ENCODE measurements at places on chromosomes 16 and 17.
A peak's percentile ranks its signal among the peaks of the same experiment; 100 is the strongest.

- no peak for DNase-seq
These were observed 4.3 kb downstream of the DRC7 start for GRCh38 chr16:57698812-57699405.

DNA sequence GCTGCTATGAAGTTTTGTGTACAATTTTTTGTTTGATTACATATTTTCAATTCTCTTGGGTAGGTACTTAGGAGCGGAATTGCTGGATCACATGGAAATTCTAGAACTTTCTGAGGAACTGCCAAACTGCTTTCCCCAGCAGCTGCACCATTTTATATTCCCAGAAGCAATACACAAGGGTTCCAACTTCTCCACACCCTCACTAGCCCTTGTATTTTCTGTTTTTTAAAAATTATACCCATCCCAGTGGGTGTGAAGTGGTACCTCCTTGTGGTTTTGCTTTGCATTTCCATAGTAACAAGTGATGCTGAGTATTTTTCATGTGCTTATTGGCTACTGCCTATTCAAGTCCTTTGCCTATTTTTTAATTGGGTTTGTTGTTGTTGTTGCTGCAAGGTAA is 20.9 kb downstream of the NACA2 start:
- DNase-seq = no peak

DNA sequence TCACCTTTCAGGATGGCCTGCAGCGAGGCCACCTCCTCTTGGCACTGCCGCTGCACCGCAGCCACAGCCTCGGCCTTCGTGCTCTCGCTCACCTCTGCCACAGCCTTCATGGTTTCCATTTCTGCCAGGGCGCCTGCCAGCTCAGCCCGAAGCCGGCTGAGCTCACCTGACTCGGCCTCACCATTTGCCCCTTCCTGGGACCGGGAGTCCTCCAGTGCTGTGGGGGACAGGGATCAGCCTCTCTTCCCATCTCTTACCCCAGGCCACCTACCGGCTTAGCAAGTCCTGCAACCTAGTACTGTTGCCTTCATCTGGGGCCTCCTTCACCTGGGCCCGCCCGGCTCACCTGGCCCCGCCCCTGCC is 658 bp downstream of the RABEP2 start:
- no peak for DNase-seq

DNA sequence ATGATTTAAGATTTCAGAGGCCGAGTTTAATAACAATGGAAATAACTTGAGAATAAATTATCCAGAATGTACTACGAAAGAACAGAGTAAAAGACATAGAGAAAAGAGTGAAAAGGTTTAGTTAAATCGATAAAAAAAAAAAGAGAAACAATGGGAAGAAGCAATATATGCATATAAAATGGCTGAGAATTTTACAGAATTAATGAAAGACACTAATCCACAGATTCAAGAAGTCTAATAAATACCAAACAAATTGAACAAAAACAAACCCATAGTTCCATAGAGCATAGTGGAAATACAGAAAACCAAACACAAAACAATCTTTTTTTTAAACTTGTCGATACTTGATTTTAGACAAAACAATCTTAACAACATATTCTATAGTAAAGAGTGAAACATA is 1.7 kb downstream of the PSME3IP1 start:
- DNase-seq = no peak

DNA sequence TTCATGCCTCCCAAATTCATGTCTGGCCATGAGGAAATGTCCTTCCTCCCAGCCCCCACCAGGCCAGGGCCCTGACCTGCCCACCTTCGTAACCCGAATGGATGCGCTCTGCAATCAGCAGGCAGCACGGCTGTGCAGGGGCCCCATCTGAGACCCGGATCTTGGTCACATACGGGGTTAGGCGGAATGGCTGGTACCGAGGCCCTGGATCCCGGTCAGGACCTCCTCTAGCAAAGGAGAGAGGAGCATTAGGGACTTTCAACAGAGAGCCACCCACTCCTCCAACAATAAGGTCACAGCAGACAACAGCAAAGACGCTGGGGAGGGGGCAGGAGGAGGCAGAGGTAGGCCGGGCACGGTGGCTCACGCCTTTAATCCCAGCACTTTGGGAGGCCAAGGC is 3.6 kb downstream of the PER1 start:
- no peak for DNase-seq

DNA sequence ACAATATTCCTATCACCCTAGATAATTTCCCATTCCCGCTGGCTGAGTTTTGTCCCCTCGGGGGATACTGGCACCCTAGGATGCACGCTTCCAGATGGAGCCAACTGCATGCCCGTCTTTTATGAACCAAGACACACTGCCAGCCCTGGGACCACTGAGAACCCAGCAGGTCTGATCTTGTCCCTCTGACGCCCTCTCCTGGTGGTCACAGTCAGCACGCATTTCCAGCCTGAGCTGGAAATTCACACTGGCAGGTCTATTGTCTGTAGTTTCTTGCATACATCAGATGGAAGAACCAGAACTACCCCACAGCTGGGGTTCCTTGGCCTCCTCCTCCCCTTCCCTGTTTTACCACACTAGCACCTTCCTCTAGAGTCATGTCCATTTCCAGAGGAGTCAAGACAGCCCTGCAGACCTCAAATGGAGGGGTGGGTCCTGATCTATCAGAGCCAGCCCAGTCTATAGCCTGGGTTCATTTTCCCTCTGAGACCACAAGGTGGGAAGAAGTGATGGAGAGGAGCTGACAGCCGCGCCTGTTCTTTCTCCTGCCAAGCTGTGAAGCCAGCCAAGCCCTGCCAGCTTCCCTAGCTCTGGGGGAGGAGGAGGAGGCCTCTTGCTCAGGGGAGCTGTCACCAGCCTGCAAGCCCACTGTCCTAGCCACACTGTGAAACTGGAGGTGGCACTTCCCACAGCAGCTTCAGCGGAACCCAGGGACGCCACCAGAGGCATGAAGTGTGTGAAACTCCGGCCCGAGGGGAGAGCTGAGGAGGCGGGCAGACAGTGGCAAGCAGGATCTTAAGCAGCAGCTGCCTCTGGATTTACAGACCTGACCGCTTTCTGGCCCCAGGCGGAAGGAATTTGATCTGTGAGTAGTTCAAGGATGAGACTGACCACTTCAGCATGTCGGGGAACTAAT is 29.3 kb downstream of the MXRA7 start:
- peak; percentile 68 for DNase-seq

DNA sequence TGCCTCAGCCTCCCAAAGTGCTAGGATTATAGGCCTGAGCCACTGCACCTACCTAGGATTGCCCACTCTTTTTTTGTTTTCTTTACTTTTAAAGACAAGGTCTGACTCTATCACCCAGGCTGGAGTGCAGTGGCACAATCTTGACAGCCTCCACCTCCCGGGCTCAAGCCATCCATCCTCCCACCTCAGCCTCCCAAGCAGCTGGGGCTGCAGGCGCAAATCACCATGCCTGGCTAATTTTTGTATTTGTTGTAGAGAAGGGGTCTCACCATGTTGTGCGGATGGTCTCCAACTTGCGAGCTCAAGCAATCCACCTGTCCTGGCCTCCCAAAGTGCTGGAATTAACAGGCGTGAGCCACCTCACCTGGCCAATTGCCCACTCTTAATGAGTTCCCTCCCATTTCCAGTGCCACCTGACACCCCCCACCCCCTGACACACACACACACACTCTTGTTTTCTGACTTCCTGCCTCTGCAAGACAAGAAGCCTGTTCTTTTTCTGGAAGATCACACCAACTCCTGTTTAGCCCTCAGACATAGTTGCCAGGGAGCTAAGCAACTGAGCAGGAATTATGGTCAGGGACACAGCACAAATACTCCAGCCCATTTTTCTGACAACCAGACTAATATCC is 2.6 kb downstream of the OVCA2 start:
- DNase-seq = no peak

GRCh38 chr17:65362826-65363225 is 198.6 kb downstream of the AXIN2 start:
- no peak for DNase-seq

GRCh38 chr16:15435216-15435864 is 952 bp downstream of the BMERB1 start:
- no peak for DNase-seq

- peak; percentile 34 for DNase-seq
These were observed 15.9 kb upstream of the FBXO47 start for GRCh38 chr17:38982858-38983746.

GRCh38 chr17:79630126-79630525 is 19.3 kb upstream of the RBFOX3 start:
- no peak for DNase-seq

DNA sequence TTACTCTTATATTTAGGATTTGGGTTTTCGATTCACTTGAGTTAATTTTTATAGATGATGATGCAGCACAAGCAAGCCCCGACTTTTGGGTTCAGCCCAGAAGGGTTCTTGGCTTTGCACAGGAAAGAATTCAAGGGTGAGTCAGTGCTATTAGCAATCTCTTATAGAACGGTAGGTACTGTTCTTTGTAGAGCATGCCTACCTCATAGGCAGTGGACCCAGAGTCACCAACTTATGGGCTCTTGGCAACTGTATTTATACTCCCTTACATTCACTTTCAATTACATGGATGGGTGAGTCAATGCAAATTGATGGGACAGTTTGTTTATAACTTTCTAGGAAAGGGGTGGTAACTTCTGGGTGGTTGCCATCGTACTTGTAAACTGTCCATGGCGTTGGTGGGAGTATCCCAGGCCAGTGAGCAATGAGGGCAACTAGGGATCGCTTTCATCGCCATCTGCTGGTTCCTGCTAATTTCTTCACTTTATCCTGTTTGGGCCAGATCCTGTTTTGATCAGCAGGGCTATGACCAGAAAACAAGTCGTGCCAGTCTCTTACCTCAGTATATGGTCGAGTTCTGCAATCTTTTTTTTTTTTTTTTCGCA is 362.6 kb downstream of the CNTNAP4 start:
- DNase-seq = no peak

GRCh38 chr16:17470908-17471718 is at the start of gene XYLT1:
Gene XYLT1, minus strand, starts transcription at chr16:17470960. Its CDS starts 164 bp downstream, at chr16:17470796.
- peak; percentile 64 for DNase-seq

DNA sequence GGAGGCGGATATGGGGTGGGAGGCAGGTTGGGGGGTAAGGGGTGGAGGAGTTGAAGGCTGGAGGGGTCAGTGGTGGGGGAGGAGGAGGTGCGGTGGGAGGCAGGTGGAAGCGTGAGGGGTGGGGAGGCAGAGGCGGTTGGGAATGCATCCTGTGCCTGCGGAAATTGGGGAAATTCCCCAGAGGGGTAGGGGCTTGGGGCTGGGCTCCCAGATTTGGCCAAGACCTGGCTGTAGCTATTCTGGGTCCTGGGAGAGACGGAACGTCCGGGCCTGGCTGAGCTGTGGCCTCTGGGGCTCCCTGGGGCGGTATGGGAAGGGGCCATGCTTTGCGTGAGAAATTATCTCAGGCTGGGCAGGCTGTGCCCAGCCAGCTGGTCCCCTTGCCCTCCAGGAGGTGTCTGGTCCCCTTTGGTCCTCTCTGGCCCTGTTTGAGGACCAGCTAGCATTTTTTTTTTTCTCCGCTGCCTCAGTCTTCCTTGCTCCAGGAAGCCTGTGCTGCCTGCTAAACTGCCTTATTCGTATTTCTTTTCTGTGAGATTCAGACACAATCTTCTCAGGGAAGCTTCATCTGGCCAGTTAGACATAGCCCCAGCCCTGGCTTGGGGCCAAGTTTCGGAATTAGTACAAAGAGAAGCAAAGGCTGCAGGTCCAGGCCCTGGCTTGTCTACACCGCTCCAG is 7.3 kb upstream of the TRPV2 start:
- DNase-seq = no peak

DNA sequence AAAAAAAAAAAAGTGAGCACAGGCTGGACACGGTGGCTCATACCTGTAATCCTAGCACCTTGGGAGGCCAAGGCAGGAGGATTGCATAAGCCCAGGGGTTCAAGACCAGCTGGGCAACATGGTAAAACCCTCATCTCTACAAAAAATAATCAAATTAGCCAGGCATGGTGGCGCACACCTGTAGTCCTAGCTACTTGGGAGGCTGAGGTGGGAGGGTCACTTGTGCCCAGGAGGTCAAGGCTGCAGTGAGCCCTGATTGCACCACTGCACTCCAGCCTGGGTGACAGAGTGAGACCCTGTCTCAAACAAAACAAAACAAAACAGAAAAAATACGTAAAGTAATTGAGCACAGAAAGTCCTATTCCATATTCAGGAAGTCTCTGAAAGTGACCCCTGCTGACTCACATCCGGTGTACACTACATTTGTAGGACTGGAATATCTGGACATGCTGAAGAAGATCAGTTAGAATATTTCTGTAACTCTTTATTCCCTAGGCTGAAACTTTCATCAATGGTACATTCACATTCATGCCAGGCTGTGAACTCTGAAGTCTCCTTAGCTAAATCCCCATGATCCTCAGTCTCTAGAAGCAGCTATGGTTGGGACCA is 66.0 kb upstream of the HAS3 start:
- DNase-seq = no peak

GRCh38 chr16:66610111-66610820 is 5.8 kb downstream of the CMTM3 start:
- no peak for DNase-seq

DNA sequence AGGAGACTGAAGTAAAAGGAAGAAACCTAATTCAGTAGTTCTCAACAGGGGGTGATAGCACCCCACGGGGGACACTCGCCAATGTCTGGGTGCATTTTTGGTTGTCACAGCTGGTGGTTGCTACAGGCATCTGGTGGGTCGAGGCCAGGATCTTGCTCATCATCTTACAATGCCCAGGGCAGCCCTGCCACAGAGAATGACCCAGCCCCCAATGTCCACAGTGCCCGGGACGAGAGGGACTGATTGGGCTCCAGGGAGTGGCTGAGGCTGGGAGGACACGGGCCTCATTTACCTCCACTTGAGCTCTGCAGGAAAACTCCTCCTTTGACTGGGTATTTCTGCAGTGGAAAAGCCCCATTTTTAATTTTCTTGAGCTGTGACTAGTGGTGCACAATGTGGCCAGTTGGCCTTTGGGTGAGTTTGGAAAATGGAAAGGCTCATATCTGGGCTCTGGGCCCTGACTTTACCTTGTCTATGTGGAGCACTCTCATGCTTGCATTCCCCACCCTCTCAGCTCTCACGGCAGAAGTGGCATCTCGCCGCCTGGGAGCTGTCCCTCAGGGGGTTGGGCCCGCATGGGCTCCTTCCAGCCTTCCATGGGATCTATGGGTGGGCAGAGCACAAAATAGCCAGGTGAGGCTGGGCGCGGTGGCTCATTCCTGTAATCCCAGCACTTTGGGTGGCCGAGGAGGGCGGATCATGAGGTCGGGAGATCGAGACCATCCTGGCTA is 37.7 kb upstream of the IRF8 start:
- DNase-seq = no peak

GRCh38 chr16:28277537-28278388 is 14.6 kb upstream of the SBK1 start:
- DNase-seq = peak; percentile 85

Measured in activated naive CD4-positive, alpha-beta T cell treated with Interleukin-2 at 50 U/mL for 16 hours (primary cell).